ENCODE measurements at places on chromosomes 6 and 20. TPM values are rescaled to one million over a fixed set of nuclear protein-coding genes. Genes with fewer than 3 reads are reported as not detected.

DNA sequence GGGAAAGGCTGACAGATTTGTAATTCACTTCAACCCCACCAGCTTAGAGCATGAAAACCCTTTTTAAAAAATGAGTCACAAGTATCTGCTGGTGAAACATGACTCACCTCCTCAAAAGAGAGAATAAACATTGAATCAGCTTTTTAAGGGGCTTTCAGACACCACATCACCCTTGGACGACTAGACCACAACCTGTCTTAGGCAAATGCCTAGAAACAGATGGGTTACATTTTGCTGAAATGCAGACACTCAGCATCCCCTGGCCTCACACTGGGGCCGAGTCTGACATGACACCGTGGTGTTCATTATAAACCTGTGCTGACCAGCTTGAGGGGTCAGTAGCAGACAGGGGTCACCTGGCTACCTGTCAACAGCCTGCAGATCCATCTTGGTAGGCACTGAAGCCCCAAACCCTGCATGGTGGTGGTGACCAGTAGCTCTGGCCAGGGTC is 175.3 kb upstream of the CST7 start:
- H3K27me3 ChIP-seq, result peaks cover 26% of the 10 kb centered on the region
- no peak for DNase-seq
- no peak overlapping the region for H3K27ac ChIP-seq
- no peak overlapping the region for H3K4me3 ChIP-seq

DYNLRB1 gene
- 90.5 TPM for total RNA-seq

HLA-DMA gene
- total RNA-seq, result 26.8 TPM

DNA sequence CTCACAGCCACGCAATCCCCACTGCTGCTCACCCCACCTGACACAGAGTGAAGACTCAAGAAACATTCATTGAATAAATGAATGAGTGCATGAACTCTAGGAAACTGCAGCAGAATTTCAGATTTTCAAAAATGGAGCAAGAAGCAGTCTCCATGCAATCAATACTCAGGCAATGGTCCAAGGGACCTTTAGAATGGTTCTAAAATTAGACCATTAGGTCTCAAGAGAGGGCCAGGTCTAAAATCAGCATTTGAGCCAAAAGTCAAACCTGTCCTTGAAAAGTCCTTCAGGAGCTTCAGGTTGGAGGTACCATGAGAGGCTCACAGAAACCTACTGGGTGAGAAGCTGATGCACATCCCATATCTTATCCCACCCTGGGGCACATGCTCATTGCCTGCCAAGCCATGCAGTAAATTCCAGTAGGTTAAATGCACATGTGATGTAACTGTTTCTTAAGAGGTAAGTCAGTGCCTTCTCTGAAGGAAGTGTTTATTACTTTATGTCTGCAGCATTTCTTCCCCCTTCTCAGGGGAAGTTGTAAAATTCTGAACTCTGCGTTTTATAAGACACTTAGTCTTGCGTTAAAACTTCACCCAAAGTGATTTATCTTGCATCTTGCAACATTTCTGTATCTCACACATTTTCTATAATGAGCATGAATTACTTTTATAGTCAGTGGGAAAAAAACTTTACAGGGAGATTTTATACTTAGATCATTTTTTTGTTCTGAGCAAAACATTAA is 126.6 kb downstream of the ADAT2 start:
- H3K36me3 ChIP-seq, result no peaks in the 10 kb centered on the region
- H3K27me3 ChIP-seq, result no peaks in the 10 kb centered on the region
- no peaks in the 10 kb centered on the region for H3K4me1 ChIP-seq
- no peak for DNase-seq

GRCh38 chr6:154267508-154268106 is 89.0 kb downstream of the IPCEF1 start:
- DNase-seq, result no peak
- peaks cover 4% of the 10 kb centered on the region for H3K27me3 ChIP-seq
- peaks cover 7% of the 10 kb centered on the region for H3K36me3 ChIP-seq
- peak overlapping the region; percentile 14 for H3K27ac ChIP-seq

- DNase-seq, result no peak
- no peaks in the 10 kb centered on the region for H3K4me1 ChIP-seq
- H3K27me3 ChIP-seq, result peaks cover 17% of the 10 kb centered on the region
- H3K27ac ChIP-seq, result no peak overlapping the region
Measured at GRCh38 chr6:781350-781961, 88.5 kb upstream of the EXOC2 start.

- H3K27me3 ChIP-seq, result peaks cover 25% of the 10 kb centered on the region
- no peak overlapping the region for H3K27ac ChIP-seq
- DNase-seq, result no peak
- no peaks in the 10 kb centered on the region for H3K4me1 ChIP-seq
- no peak overlapping the region for H3K4me3 ChIP-seq
Measured at GRCh38 chr6:52187098-52187497, 923 bp downstream of the IL17A start.

DNA sequence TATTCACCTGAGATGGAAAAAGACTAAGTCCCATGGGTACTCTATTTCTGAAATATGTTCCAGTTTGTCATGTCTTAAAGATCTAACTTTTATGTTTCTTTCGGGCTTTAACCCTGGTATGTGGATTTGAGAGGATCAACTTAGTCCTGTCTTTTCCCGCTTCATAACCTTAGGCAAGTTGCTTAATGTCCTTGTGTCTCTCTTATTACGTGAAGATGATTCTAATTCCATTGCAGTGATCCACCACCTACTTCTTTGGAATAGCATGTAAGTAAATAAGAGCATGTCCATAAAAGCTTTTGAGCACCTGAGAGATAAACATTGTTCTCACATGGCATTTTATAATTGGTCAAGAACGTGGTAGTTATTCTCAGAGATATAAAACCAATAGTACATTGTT is 23.0 kb downstream of the SPTLC3 start:
- no peaks in the 10 kb centered on the region for H3K4me1 ChIP-seq
- no peak for DNase-seq
- no peak overlapping the region for H3K4me3 ChIP-seq

DNA sequence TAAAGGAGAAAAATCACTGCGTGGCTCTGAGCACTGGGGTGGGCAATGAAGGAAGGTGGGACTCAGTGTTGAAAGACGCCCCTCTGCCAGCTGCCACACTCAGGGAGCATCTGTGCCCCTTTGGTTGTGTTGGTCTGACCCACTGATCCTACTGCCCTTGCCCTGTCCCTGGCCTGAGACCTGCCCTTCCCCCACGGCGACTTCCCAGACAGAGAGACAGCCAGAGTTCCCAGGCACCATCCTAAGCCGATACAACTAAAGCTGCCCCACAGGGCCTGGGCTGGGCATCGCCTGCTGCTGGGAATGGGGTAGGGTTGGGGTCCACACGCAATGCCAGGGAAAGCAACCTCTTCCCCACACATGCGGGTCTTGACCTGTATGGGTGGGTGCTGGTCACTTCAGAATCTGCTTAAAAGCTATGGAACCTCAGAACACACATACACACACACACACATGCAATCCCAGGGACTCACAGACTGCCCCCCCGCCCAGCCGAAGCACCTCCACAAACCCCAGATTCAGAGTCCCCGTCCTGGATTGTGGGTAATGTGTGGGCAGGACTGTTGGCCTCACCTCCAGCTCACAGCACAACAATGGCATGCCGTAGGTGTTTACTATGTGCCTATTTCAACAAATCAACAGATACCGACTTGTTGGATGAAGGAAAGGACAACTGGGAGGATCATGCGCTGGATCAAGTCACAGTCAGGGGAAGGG is 10.9 kb upstream of the SPDEF start:
- no peak overlapping the region for H3K4me3 ChIP-seq
- no peaks in the 10 kb centered on the region for H3K27me3 ChIP-seq
- no peaks in the 10 kb centered on the region for H3K4me1 ChIP-seq

- H3K4me1 ChIP-seq, result peaks cover 64% of the 10 kb centered on the region
- DNase-seq, result no peak
- peaks cover 10% of the 10 kb centered on the region for H3K36me3 ChIP-seq
- H3K4me3 ChIP-seq, result peak overlapping the region; percentile 45
- no peaks in the 10 kb centered on the region for H3K27me3 ChIP-seq
- H3K27ac ChIP-seq, result peak overlapping the region; percentile 90
Measured at GRCh38 chr6:42366999-42367352, 84.8 kb downstream of the TRERF1 start.

GRCh38 chr20:23200914-23201313 is 114.8 kb upstream of the CD93 start:
- no peak overlapping the region for H3K4me3 ChIP-seq
- no peaks in the 10 kb centered on the region for H3K36me3 ChIP-seq
- H3K4me1 ChIP-seq, result no peaks in the 10 kb centered on the region
- no peak overlapping the region for H3K27ac ChIP-seq
- DNase-seq, result no peak
- peaks cover 16% of the 10 kb centered on the region for H3K27me3 ChIP-seq

- no peak overlapping the region for H3K27ac ChIP-seq
- H3K36me3 ChIP-seq, result no peaks in the 10 kb centered on the region
- no peak overlapping the region for H3K4me3 ChIP-seq
- H3K27me3 ChIP-seq, result no peaks in the 10 kb centered on the region
- no peak for DNase-seq
Measured at GRCh38 chr20:10135438-10135837, 83.2 kb upstream of the SNAP25 start.

EIF6 gene
- total RNA-seq, result 87.4 TPM

DNA sequence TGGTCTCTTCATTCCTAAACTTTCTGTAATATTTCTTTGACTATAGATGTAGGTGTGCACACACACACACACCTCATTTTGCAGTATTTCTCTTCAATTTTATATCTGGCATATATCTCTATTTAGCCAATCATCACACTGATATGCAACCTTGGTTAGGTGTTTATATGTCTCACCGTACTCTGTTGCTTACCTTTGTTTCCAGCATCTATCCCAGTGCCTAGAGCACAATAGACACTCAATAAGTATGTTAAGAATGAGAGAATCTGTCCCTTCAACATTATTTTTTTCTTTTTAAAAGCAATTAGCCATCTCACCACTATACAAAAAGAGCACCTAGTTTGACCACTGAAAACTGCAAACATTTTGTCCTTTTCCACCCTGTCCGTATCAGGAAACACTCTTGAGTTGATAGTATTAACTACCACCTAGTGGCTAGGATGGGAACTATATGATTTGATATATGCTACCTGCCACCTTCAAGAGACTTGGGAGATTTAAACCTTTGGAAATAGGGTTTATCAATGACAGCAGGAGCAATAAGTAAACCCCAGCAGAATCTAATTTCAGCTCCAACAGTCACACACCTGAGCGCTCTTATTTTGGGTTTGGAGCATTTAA is 48.7 kb upstream of the RSPO3 start:
- no peaks in the 10 kb centered on the region for H3K36me3 ChIP-seq
- no peak for DNase-seq
- H3K27me3 ChIP-seq, result peaks cover 2% of the 10 kb centered on the region
- no peak overlapping the region for H3K27ac ChIP-seq
- H3K4me1 ChIP-seq, result no peaks in the 10 kb centered on the region
- no peak overlapping the region for H3K4me3 ChIP-seq

C20orf141 gene
- not detected for total RNA-seq

NFATC2 gene
- total RNA-seq, result 68.8 TPM

GRIK2 gene
- total RNA-seq, result not detected

RING1 gene
- 38.1 TPM for total RNA-seq

DNA sequence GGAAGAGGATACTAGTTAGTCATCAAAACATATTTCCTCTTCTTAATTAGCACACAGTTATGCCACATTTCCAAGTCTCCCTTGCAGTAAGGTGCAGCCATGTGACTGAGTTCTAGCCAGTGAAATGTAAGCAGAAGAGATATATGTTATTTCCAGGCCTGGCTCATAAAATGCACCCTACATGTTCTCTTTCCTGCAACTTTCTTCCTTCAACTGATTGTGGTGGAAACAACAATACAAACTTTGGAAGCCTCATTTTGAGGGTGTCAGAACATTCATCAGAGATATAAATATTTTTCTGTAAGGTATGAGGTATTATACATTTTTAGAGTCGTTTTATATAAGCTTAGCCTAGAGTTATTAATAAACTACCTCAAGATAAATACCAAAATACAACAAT is 110.9 kb upstream of the PDE7B start:
- no peaks in the 10 kb centered on the region for H3K27me3 ChIP-seq
- H3K4me3 ChIP-seq, result no peak overlapping the region
- H3K27ac ChIP-seq, result no peak overlapping the region
- no peaks in the 10 kb centered on the region for H3K4me1 ChIP-seq
- no peaks in the 10 kb centered on the region for H3K36me3 ChIP-seq

DNA sequence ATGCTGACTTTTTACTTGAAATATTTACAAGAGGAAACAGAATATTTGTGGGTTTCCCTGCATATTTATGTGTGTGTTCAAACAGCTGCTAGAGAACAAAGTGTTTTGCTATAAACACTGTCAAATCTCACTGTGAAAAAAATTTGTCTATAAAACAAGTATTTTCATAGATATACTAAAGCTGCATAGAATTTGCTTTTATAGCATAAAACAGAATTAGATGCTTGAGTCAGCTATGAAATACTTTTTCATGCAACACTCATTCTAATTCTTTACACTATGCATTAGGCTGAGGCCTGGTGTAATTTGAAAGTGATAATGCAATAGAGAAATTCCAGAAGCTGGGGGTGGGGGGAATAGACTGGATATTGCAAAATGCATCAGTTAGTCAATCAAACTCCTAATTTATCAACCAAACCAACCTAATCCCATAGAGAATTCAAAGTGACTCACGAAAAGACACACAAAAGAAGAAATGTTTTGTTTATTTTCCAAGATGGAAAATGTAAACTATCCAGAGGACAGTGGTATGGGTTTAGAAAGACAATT is 148.2 kb downstream of the LAMA2 start:
- no peak for DNase-seq
- no peaks in the 10 kb centered on the region for H3K4me1 ChIP-seq
- no peaks in the 10 kb centered on the region for H3K27me3 ChIP-seq
- H3K4me3 ChIP-seq, result no peak overlapping the region

DNA sequence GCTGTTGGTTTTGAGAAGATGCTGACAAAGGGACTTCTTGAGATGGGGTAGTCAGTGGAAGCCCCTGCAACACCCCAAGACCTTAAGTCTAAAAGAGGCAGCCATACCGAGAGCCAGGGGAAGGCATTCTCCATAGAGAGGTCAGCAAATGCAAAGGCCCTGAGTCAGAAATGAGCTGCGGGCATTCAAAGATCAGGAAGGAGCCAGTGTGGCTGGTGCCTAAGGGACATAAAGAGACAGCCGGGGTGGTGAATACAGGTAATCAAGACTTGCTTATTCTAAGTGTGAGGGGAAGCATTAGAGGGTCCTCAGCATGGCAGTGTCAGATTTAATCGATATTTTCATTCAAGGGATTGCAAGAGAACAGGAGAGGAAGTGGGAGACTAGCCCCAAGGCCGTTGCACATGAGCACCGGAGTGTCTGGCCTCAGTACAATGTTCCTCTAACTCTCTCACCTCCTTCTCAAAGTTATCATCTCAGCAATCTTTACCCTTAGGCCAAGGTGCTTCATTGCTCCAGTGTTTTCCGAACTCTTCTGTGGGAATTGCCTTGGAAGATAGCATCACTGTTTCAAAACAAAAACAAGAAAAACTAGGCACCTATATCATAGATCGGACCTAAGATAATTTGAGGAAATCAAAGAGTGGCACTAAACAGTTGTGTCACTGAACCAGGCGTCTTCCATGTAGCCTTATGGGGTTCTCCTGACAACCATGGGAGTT is 173.2 kb downstream of the DOK5 start:
- H3K4me1 ChIP-seq, result no peaks in the 10 kb centered on the region
- DNase-seq, result no peak
- no peak overlapping the region for H3K4me3 ChIP-seq
- no peak overlapping the region for H3K27ac ChIP-seq

GRCh38 chr6:30626484-30627366 is at the start of gene ATAT1:
Gene ATAT1 (plus strand): TSS chr6:30626874.
- H3K4me3 ChIP-seq, result peak within 1 kb of the TSS; percentile 88
- peak; percentile 90 for DNase-seq
- H3K27me3 ChIP-seq, result no peaks in the 10 kb centered on the region
- H3K27ac ChIP-seq, result peak within 1 kb of the TSS; percentile 98
- H3K4me1 ChIP-seq, result peaks cover 28% of the 10 kb centered on the region
- peaks cover 36% of the 10 kb centered on the region for H3K36me3 ChIP-seq

- H3K36me3 ChIP-seq, result no peaks in the 10 kb centered on the region
- no peak overlapping the region for H3K27ac ChIP-seq
- no peaks in the 10 kb centered on the region for H3K27me3 ChIP-seq
- no peak for DNase-seq
- H3K4me1 ChIP-seq, result no peaks in the 10 kb centered on the region
Measured at GRCh38 chr6:80316686-80317231, 210.3 kb downstream of the BCKDHB start.
